ENCODE measurements at places on chromosomes 3 and 15.

- DNase-seq: no peak
These were observed 160.6 kb upstream of the ARHGEF26 start for GRCh38 chr3:153960458-153961074.

- DNase-seq: no peak
These were observed 71.2 kb upstream of the DCBLD2 start for GRCh38 chr3:98972720-98973119.

GRCh38 chr3:101778385-101779046 is 495 bp upstream of the NXPE3 start:
- DNase-seq: no peak

GRCh38 chr3:49609815-49610214 is 55.5 kb downstream of the BSN start:
- DNase-seq: no peak

DNA sequence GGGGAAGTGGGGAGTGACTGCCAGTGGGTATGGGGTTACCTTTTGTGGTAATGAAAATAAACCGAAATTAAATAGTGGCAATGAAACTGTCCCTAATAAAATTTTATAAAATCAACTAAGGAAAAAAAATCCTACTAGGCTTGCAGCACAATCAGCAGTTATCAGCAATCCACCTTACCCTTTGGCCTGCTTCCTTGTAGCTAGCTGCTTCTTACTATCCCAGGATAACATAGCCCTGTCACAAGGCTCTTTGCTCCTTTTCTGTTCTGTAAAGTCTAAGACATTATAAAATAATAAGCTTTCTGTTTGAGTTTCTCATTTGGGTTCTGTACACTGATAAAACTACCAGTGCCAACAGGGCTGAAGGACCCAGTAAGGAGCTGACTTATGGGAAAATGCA is 23.0 kb upstream of the CTXND1 start:
- no peak for DNase-seq

DNA sequence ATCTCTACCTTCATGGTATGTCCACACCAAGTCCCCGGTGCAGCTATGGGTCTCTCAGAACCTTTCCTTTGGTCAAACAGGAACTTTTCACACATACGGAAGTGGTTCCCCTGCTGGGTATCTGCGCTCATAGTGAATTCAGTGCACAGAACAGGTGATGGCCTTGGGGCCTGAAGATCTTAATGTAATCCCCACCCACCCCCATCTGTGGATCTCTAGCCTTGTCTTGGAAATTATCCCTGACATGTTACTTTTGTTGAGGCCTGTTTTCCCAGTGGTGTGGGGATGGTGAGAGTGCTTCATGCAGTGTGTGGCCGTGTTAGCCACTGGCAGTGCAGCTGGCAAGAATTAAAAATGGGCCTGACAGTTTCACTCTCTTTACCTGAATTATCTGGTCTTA is 71.9 kb upstream of the MYZAP start:
- no peak for DNase-seq

- DNase-seq: no peak
These were observed 55.2 kb downstream of the FAM98B start for GRCh38 chr15:38509152-38509551.

All from amniotic stem cell (primary cell).